ENCODE measurements at places on chromosomes 5 and 9.

GRCh38 chr9:131240047-131240921, 36.0 kb downstream of the FAM78A start:
- DNase-seq: no peak

DNA sequence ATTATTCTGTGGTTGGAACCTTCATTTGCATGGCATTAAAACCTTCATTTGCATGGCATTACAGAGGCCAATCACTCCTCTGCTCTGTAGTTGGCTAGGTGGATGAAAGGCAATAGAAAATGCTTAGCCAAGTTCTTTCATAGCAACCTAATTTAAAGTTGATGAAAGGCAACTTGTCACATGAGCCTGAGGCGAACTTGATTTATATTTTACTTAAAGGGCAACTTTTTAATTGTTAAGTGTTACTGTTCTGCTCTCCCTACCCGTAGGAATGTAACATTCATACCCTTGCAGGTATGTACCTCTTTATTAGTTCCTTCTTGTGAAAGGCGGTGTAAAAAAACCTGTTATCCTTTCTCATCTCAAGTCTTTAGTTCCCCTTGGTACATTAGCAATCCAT, 7.9 kb upstream of the ERMP1 start:
- no peak for DNase-seq

DNA sequence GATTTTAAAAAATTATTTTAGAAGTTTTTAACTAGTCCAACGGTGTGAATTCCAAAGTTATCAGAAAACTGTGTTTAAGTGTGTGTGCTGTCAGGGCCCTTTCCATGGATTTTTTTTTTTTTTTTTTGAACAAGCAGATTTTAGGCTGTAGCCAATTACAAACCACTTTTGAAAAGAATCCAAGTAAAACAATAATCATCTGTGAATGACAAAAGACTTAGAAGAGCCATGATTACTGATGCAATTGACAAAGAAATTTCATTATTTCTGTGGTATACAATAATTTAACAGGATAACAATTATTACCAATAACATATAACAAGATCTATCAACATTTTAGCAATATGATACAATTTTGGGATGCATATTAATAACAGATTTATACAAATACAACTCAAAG, 16.2 kb upstream of the PAIP1 start:
- no peak for DNase-seq

DNA sequence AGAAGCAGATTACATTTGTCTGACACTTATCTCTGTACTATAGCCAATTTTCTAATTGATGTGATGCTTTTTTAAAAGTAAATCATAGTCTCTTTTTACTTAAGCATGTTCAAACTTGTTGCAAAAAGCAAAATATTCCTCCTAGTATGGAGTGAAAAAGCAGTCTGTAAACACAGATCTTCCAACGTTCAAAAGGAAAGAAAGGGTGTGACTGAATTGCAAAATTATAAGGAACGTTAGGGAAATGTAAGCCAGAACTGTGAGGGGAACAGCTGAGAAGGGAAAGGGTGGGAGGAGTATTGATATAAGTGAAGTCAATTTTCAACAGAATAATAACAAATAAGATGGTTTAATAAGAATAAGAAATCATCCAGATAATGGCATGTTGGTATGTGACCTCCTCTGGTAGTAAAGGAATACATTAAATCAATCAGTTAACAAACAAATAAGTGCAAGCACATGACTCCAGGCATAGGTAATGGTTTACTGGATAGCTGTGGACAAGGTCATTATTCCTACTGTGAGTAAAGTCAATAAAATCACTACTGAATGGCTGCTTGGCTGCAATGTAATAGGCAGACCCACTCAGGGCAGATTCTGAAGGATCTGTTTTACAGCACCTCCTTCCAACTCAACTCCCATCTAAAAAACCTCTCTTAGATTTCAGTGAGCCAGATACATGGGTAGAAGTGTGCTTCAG, 239.1 kb upstream of the NMUR2 start:
- no peak for DNase-seq

DNA sequence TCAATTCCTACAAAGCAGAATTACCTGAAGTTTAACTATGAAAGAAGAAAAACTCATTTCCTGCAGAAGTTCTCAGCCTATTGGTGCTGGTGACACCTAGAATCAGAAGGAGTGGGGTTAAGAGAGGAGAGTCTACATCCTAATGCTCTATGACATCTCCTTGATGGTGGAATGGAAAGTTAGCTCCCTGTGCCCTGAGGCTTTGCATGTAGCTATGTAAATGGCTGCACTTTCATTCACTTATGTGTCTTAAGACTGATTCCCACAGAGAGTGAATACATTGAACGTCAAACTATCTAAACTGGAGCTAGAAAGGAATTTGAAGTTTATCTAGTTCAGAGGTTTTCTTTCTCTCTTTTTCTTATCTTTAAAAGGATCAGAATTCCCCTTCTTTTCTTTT, 52.1 kb upstream of the ADRB2 start:
- no peak for DNase-seq

- DNase-seq: no peak
These were observed 15.4 kb downstream of the NIPAL4 start for GRCh38 chr5:157475432-157475831.

- DNase-seq: no peak
These were observed 37.5 kb downstream of the SPRY4 start for GRCh38 chr5:142287096-142287972.

DNA sequence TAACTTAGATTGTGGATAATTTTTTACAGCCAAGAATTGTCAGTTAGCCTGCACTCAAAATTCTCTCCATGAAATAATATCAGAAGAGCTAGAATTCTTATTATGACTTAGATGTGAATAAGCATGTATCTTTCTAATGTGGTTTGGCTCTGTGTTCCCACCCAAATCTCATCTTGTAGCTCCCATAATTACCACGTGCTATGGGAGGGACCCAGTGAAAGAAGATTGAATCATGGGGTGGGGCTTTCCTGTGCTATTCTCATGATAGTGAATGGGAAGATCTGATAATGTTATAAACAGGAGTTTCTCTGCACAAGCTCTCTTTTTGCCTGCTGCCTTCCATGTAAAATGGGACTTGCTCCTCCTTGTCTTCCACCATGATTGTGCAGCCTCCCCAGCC, 176.8 kb downstream of the MAT2B start:
- no peak for DNase-seq

DNA sequence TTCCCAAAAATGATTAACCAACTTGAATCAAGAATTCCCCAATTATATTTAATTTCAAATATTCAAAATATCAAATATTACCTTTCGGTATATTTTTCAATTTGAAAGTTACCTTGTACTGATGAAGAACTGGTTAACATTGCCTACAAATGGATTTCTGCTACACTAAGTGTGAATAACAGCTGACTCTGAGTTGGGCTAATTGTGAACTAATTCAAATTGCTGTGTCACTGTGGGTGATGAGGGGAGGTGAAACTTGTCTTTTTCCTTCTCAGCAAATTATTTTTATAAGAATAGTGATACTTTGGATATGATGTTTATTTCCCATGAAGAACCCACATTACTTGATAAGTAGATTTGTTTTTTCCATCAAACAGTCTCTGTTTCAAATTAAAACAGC, 103.4 kb upstream of the RPS23 start:
- no peak for DNase-seq

DNA sequence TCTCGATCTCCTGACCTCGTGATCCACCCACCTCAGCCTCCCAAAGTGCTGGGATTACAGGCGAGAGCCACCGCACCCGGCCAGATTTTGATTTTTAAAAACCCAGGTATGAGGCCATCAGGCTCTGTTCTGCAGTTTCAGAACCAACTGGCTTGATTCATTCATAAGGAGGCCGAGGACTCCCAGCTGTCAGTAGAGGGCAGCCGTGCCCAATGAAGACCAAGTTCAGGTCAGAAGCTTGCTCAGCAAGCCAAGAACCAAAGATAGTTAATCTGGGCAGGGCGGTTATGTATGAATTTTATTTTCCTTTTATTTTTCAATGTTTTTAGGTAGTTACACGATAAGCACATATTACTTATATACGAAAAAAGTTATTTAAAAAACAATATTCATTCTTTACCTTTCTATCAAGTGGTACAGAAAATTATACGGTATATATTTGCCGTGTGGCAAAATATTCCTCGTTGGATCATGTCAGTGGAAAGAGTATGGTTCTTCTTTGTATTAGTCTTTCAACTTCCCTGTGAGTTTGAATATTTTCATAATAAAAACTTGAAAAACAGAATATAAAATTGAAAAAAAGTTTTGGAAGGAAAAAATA, 18.0 kb downstream of the MGAT1 start:
- peak; percentile 88 for DNase-seq

DNA sequence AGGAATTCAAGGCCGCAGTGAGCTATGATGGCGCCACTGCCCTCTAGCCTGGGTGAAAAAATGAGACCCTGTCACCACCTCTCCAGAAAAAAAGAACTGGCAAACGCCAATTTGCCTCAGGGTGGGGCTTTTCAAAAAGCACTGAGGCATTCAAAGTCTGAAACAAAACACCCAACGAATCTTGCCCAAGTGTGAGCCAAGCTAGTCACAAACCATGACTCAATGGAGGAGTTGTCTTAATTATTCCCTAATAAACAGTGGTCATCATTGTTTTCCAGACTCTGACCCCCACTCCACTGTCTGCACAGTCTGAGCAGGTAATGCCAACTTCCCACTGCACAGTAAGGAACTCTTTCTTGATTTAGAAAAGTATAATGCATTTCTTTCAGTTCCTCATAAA, 16.8 kb downstream of the FRMD3 start:
- no peak for DNase-seq

GRCh38 chr5:180611140-180611850, 20.0 kb upstream of the SCGB3A1 start:
- no peak for DNase-seq

DNA sequence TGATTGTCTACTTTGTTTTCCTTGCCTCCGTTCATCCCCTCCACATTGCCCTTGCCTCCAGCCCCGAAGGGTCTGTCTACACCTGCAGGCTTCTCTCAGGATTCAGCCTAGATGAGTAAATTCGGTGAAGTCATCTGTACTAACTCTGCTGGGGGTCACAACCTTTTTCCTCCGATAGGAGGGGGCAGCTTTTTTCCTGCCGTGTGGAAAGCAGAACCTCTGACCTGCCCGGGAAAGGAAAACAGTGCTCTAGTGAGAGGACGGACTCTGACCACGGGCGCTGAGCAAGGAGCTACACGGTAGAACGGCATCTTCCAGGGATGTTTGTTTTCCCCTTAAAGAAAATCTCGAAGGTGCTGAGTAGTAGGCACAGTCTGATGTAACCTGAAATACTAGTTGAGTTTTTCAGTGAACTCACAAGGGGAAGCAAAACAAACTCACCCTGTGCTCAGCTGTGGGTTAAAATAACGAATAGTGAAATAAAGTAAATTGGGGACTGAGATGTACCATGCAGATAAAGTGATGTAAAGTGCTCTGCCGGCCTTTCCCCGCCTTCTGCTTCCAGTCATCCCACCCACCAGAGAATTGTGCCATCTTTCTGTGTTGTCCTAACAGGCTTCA, 281.8 kb downstream of the AOPEP start:
- DNase-seq: no peak

GRCh38 chr5:31963358-31964006, 210.6 kb downstream of the GOLPH3 start:
- DNase-seq: no peak

DNA sequence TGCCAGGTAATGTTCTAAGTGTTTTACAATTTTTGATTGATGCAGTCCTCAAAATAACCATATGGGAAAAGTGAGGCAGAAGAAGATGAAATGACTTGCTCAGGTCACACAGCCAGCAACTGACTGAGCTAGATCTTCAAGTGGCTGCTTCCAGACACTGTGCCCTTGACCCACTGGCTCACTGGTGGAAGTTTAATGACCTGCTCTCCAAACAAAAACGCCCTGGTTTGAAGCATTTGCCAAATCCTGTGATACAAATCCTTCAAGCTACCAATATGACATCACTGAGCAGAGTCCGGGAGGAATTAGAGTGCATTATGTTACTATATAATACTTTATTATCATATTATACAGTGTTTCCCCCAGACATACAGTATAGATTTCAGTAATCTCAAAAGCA, 459.4 kb downstream of the GADD45G start:
- DNase-seq: no peak

- DNase-seq: peak; percentile 41
These were observed 308.9 kb downstream of the DTWD2 start for GRCh38 chr5:118679264-118679940.

DNA sequence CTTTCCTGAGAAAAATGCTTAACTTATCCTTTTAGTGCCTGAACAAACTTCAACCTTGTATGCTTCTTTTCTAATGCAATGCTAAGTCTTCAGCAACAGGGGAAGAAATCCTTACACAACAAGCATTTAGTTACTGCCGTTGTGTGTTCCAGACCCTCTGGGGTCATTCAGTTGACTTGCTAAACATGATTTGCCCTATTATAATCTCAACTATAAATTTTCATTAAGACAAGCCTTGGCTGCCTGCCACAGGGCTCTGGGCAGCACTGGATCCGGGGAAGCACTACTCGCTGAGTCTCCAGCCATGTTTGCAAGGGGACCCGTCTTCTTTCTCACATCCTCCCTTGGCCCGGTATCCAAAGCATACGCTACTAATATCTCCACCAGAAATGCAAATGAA, 58.1 kb downstream of the PTCH1 start:
- no peak for DNase-seq

- no peak for DNase-seq
These were observed 195.5 kb downstream of the DRD1 start for GRCh38 chr5:175248416-175248905.

- DNase-seq: no peak
These were observed 44.1 kb downstream of the MARCHF11 start for GRCh38 chr5:16135506-16135905.

DNA sequence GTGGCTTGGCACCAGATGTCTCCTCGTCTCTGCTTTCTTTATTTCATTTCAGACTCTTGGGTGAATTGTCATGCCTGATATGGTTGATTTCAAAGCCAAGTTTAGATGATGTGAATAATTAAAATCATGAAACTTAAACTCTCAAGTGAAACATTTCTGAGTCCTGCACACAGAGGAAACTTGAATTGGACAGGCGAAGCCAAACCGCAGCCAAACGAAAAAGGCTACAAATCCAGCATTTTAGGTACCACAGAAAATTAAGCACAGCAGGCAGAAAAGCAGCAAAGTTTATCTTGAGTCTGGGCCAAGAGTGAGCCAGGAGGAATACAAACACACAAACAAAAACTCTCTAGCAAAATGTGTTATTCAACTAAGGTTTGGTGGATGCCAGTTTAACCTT, 659.8 kb upstream of the KLF4 start:
- no peak for DNase-seq

GRCh38 chr5:37437711-37438110, 58.6 kb downstream of the WDR70 start:
- no peak for DNase-seq

GRCh38 chr5:150757087-150757649, 1.6 kb downstream of the DCTN4 start:
- DNase-seq: no peak

DNA sequence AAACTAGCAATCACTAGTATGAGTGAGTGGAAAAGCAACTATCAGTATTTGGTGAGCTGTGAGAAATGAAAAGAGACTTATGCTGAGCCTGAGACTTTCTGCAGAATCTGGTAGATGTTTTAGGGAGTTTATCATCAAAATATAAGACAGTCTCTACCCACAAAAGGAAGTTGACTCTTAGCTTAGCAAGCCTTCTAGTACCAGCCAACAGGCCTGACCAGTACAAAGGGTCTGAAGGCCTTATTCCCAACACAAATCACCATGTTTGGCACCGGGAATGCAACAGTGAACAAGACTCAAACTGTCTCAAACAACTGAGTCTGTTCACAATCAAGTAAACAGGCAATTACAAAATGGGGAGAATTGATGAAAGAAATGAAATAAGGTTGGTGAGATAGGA, 244.4 kb downstream of the CWC27 start:
- no peak for DNase-seq

- DNase-seq: no peak
These were observed 15.3 kb upstream of the AHRR start for GRCh38 chr5:306011-306805.
